A549 treated with CORT108297 at 1 μM for 4 hours (cell line): ENCODE measurements at places on chromosomes 4 and X. TPM values are rescaled to one million over a fixed set of nuclear protein-coding genes. Genes with fewer than 3 reads are reported as not detected.

The EOLA1 gene
- total RNA-seq, result 20.5 to 22.6 TPM (median 21.2 TPM) in 5 replicates

The ZFP92 gene
- total RNA-seq, result 0.35 to 0.65 TPM (median 0.60 TPM) in 5 replicates

The PCDH18 gene
- not detected in 5 replicates for total RNA-seq

The TRIM75 gene
- total RNA-seq, result not detected in 5 replicates
